Right kidney (tissue), 9 donors: ENCODE measurements at places on chromosomes 2 and 18.

GRCh38 chr2:14756981-14757657 lies 124.6 kb downstream of the LRATD1 start:
- no peak for DNase-seq

DNA sequence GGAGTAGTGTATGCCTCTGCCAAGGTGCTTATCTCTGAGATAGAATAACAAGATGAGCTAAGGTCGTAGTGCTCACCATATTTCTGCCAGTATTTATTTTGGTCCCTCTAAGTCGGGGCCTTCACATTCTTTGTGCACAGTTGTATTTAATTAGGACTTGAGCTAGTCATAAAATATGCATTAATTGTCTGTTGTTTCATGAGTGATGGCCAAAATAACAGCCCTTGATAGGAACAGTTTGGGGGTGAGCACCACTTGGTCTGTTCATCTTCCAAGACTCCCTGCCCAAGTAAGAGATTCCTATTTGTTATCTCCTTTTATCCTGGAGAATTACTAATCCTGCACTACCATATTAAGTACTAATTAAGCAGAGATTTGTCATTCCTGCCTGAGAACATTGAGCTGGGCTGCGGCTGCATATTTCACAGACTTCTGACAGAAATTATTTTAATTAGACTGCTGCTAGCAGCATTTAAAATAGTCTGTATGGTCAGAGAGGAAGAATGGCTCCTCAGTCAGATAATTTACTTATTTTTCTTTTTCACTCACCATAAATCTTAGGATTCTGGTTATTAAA lies 435.1 kb downstream of the MTX2 start:
- peak; percentile 25 for DNase-seq

DNA sequence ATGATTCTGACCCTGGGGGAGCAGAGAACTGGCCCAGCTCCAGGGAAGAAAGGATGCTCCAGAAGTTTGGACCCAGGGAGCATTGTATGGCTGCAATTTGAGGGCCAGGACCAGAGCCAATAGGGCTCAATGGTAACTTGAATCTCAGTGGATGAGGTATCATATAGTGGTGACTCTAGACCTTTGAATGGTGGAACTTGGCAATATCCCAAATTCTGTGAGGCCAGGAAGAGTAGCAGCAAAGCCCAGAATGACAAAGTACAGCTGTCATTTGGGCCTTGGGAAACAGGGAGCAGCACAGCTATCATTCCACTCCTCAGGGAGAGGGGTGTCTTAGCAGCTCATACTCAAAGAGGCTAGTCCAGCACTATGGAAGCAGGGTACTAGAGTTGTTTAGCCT lies 332.9 kb upstream of the RBMS1 start:
- DNase-seq = no peak

DNA sequence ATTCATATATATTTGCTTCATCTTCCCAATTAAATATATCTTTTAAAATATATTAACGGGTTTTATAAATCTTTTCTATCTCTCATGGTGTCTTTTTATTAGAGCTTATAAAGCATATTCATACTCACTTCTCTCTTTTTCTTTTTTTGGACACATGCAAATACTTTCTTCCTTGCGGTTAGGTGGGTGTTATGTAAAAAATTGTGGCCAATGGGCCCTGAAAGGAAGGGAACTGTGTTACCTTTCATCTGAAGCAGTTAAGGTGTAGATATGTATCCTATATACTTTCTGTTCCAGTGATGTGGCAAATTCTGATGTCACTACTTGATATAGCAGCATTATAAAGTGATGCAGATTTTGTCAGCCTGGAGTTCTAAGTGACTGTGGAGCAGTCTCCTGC lies 714.5 kb downstream of the PLCL1 start:
- DNase-seq = no peak

GRCh38 chr18:36309436-36310391 lies 12.2 kb downstream of the FHOD3 start:
- no peak for DNase-seq

GRCh38 chr18:45168866-45169600 lies 446.2 kb upstream of the SLC14A2 start:
- DNase-seq = no peak

GRCh38 chr18:3075491-3075890 lies 62.5 kb upstream of the LPIN2 start:
- no peak for DNase-seq
